EL (cell line): ENCODE measurements at places on chromosomes 11 and 22.

GRCh38 chr22:41513391-41513790 lies 30.9 kb downstream of the POLR3H start:
- no peak for DNase-seq

DNA sequence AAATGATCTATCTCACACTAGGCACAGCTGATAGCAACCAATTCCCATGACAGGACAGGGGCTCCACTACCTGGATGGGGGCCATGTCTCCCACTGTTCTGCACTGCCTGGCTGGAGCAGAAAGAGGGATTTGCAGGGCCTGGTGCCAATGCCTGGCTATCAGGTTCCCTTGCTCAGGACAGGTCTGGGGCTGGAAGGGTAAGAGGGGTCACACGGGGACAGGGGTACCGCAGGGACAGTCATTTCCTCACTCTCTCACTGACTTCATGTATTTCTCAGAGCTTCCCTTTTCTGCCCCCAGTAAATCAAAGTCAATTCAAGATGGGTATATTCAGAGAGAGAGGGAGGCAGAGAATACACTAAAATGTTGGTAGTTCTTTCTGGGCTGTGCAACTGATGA lies 119.1 kb upstream of the CSNK2A3 start:
- no peak for DNase-seq

GRCh38 chr22:38760477-38761201 lies 4.8 kb upstream of the SUN2 start:
- peak; percentile 37 for DNase-seq

- peak; percentile 68 for DNase-seq
Measured at GRCh38 chr22:19717691-19718455, 3.6 kb downstream of the SEPTIN5 start.

GRCh38 chr11:3148990-3149851 lies 15.9 kb downstream of the OSBPL5 start:
- DNase-seq = no peak

- DNase-seq = no peak
Measured at GRCh38 chr22:46379066-46379930, 43.8 kb downstream of the TRMU start.

GRCh38 chr11:2898366-2899079 lies 12.9 kb upstream of the CDKN1C start:
- peak; percentile 92 for DNase-seq

DNA sequence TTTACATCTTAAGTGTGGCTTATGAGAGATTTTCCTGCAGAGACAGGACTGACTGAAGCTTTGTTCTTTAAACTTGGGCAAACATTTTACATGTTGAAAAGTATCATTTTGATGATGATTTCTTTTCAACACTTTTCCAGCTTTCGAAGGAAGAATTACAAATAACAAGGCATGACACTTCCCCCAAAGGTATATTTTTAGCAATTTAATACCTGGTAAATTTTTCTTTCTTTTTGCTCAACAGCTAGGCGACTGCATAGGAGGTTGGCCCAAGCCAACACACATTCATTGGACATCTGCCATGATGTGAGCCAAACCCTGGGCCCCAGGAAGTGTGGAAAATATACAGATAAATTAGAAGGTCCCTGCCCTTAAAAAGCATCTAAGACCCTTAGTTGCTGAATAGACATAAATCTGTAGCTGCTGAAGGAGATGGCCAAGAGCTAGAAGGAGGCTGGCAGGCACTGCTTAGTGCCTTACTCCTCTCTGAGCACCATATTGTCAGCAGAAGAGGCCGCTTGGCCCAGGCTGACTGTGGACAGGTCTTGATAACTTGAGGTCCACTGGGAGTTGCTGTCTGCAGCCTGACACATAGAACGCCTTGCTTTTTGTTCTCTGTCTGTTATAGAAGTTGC lies 53.3 kb upstream of the CD44 start:
- DNase-seq = no peak

DNA sequence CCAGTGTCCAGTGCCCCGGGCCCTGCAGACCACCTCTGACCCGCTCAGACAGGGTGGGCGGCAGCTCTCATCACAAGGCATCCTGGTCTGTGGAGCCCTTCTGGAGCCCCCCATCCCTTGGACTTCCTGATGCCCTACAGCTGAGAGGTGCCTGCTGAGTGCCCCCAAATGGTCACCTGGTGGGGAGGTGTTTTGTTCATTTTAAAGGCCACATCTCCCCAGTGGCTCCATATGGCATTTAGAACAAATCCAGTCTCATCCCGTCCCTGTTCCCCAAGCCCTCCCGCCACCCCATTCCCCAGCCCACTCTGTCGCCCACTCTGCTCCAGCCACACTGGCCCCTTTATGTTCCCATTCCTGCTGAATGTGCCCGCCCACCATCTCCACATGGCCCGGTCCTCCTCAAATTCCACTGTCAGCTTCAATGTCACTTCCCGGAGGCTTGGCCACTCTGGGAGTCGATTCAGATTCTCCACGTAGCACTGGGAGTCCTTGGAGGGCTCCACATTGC lies 32.8 kb downstream of the OSBPL5 start:
- no peak for DNase-seq

DNA sequence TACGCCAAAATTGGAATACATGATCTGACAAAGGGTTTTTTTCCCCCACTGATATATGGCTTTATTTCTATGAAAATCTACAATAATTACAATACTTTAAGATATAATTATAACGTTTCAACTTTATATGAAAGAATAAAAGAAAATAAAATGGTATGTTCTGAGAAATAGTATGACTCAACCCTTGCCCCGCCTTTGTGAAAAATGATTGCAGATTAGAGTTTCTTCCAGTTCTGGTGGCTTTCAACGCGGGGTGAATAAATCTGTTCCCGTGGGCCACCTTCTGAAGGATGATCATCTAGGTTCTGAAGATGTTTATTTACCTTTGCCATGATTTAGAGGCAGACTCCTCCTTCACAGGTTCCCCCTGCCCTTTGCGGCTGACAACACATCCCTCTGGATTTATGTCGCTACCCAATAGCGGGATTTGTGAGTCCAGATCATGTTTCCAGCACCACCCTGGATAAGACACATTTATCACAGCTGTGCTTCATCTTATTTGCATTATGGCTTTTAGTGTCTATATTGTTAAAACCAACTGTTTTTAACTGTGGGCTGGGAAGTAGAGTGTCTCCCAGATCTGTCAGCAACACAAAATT lies 607.0 kb upstream of the KIRREL3 start:
- DNase-seq = no peak

DNA sequence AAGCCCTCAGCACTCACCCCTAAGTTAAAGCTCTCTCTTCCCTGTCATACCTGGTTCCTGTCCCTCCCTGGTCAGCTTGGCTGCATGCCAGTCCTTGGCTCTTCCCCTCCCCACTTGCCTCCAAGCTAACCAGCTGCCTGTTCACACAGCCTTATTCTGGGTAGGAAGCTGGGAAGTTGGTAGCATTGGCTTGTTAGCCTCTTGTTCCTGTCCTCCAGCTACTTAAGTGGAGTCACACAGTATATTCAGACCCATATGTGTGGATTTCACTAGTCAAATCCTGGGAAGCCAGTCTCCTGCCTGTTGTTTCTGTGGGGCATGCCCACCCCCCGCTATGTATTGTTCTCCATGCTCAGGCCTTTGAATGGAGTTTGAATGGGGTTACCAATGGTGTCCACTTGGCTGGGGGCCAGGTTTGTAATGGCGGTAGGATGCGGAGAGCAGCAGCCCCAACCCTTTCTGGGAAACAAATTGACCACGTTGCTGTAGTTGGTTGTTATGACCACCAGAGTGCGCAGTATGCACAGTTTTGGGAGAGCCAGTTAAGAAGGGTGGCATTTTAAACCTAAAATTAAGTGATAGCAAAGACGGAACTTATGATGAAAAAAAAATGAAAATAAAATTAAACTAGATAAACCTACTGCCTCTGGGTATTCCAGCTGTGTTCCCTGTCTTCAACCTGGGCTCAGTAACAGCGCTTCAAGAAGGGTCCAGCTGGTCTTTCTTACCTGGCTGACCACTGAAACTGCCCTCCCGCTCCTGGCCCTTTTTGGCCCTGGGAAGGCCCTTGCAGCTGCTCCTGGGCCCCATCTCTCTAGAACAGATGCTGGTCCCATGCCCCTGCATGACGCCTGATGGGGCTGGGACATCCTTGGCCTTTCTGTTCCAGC lies 10.7 kb upstream of the RPS3 start:
- DNase-seq = peak; percentile 78

DNA sequence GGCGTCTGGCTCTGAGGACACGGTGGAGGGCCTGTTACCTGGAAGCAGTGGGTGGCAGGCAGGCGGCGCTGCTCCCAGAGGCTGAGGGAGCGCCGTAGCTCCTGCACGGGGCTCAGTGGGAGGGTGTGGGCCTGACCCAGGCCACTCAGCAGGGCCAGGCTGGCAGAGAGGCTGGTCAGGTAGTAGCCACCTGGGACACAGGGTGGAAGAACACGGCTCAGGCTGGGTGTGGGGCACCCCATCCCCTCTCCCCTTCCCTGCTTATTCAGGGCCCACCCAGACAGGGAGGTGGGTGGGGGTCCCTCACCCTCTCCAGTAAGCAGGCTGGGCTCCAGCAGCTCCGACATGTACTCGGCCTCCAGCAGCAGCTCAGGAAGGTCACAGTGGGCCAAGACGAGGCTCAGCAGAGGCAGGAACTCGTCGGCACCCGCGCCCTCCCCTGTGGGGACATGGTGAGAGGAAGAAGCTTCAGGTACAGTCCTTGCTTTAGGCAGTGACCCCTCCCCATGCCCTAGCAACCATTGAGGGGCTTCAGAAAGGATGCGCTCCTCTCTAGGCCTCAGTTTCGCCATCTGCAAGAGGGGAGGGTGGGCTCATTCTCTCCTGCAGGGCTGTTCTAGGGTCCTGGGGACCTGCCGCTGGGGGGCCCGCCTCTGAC lies 2.9 kb downstream of the RIN1 start:
- no peak for DNase-seq

GRCh38 chr22:50338042-50338573 lies 5.0 kb upstream of the PPP6R2 start:
- no peak for DNase-seq

- DNase-seq = peak; percentile 7
Measured at GRCh38 chr11:16321148-16321547, 35.2 kb downstream of the SOX6 start.

DNA sequence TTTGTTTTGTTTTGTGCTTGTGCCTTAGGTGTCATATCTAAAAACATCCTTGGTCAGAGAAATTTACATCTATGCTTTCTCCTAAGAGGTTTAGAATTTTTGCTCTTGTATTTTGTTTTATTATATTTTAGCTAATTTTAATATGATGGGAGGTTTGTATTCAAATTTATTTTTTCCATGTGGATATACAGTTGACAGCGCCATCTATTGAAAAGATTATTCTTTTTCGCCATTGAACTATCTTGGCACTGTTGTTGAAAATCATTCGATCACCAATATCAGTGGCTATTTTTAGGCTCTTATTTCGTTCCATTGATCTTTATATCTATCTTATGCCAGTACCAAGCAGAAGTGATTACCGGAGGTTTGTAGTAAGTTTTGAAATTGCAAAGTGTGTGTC lies 510.3 kb downstream of the BRD1 start:
- DNase-seq = no peak

DNA sequence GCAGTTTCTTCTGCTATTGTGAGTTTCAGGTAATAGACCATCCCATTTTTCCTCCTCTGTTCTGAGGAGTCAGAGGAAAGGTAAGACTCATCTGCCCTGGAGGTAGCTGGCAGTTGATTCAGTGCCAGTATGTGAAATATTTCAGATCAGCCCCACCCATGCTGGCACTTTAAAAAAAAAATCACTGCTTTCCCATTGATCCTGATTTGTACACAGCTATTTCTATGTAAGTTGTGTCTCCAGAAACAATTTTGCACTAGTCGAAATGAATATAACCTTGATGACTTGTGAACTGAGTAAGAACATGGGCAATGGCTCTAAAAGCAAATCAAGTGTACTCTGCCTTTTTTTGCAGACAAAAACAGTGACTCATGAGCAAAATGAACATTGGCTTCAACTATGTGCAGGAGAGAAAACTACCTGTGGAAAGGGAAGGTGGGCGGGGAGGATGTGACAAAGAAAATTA lies 82.0 kb upstream of the OR5AK2 start:
- no peak for DNase-seq

- no peak for DNase-seq
Measured at GRCh38 chr11:96254854-96255253, 88.1 kb downstream of the MAML2 start.

DNA sequence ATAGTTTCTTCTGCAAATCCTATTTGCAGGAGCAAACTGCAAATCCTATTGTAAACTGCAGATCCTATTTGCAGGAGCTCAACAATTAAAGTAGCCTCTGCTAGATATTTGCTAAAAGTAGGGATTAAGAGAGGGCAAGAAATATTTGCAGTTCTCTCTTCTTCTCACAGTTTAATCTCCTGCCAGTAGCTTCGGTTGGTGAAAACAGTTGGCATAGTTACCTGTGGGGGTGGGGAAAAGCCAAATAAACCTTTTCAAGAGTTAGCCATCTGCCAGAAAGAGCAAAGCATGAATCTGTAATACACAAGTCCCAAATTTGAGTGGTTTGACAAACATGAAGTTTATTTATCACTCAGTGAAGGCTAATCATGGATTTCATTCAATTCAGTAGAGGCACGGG lies 942.5 kb downstream of the JRKL start:
- DNase-seq = no peak

GRCh38 chr11:120917559-120918239 lies 106.2 kb upstream of the TBCEL start:
- DNase-seq = no peak

DNA sequence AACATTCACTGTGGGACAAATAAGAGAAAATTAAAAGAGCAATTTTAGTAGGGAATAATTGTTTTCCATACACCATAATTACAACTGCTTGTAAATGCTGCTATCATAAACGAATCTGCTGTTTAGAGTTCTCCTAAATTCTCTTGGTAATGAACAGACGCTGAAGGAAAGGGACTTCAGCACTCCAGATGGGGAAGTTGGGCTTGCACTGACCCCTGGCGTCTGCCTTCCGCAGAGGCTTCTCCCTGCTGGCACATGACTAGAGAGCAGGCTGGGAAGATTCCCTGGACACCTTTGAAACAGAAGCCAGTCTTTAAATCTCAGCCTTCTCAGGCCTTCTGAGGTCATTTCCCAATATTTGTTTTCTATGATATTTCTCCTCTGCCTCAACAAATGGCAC lies 84.1 kb downstream of the NXPE2 start:
- DNase-seq = peak; percentile 38

GRCh38 chr11:380095-380480 lies 10.8 kb downstream of the B4GALNT4 start:
- DNase-seq = no peak

GRCh38 chr11:103488031-103488461 lies 378.8 kb downstream of the DYNC2H1 start:
- DNase-seq = no peak

GRCh38 chr11:93219440-93219839 lies 21.6 kb upstream of the SLC36A4 start:
- DNase-seq = no peak
